T-cell (primary cell): ENCODE measurements at places on chromosomes 3 and 15.
A peak's percentile ranks its signal among the peaks of the same experiment; 100 is the strongest.

- DNase-seq: no peak
Observed at GRCh38 chr3:149375501-149376196, 1.8 kb downstream of the TM4SF1 start.

GRCh38 chr3:183475016-183475763, 46.8 kb upstream of the MCF2L2 start:
- DNase-seq: no peak

- no peak for DNase-seq
Observed at GRCh38 chr15:42121021-42121420, 26.7 kb upstream of the PLA2G4D start.

- no peak for DNase-seq
Observed at GRCh38 chr15:81113861-81114291, 20.2 kb upstream of the CFAP161 start.

GRCh38 chr3:17765819-17766472, 23.5 kb upstream of the TBC1D5 start:
- DNase-seq: no peak

GRCh38 chr3:114093596-114093995, 37.1 kb downstream of the QTRT2 start:
- DNase-seq: no peak

GRCh38 chr3:178324356-178324755, 211.9 kb upstream of the KCNMB2 start:
- no peak for DNase-seq

- no peak for DNase-seq
Observed at GRCh38 chr3:151169262-151169947, 33.6 kb downstream of the GPR171 start.

DNA sequence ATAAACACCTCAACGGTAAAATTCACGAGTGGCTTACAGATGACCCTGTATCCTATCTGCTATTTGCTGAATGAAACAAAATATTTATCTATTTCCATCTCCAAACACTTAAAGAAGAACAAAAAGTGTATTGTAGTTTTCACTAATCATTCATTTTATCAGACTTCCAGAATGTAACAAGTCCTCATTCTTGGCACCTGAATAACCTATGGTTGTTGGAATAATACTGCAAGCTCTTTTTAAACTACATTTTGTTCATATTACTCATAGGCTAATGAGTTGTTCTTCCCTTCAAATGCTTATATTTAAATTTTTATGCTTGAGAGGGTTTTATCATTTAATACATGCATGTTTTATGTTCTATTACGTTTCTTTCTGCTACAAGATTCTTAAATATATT, 1434.1 kb downstream of the SI start:
- no peak for DNase-seq

GRCh38 chr3:71951361-71951760, 166.4 kb upstream of the PROK2 start:
- DNase-seq: no peak

GRCh38 chr3:110887176-110887575, 184.4 kb upstream of the NECTIN3 start:
- DNase-seq: no peak

DNA sequence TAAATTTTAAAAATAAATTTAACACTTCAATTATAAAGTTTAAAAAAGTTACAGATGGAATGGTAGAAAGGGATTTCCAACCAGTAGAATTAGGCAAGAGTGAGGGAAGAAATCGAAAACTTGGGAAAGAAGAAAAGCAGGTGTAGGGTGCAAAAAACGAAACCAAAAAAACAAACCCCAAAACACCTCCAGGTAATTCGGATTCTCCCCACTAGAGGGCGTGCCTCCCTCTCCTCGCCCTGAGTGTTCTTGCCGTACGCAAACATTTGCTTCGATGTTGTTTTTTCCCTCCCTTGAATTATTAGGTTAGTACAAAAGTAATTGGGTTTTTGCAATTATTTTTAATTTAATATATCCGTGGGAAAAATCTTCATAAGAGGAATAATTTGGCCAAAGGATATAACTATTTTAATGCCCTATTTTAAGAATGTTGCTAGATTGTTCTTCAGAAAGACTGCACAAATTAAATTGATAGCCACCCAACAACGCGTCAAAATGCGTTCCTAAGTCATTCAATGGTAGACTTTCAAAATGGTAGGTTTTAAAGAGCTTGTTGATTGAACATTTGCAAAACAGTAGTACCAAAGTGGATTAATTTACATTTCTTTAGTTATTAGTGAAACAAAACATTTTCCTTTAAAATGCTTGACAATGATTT, 63.7 kb downstream of the SLC30A4 start:
- peak; percentile 65 for DNase-seq

GRCh38 chr3:141388395-141388794, 20.1 kb downstream of the ZBTB38 start:
- no peak for DNase-seq

DNA sequence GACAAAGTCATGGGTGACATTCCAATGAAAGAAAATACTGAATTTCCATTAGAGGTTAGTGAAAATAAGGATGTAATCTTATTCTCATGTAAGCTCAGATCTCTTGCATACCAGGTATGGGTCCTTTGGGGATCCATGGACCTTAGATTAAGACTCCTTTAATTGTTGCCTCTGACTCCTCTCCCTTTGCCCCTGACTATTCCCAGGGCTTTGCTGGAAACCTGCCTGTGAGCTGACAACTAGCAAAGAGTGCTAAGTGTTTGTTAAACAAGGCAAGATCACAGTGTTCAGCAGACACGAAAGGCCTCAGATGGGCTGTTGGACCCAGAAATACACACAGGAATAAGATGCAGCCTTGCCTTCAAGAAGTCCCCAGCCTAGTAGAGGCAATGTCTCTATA, 32.1 kb downstream of the ACKR2 start:
- no peak for DNase-seq

- no peak for DNase-seq
Observed at GRCh38 chr3:47404431-47404876, 23.6 kb downstream of the PTPN23 start.

DNA sequence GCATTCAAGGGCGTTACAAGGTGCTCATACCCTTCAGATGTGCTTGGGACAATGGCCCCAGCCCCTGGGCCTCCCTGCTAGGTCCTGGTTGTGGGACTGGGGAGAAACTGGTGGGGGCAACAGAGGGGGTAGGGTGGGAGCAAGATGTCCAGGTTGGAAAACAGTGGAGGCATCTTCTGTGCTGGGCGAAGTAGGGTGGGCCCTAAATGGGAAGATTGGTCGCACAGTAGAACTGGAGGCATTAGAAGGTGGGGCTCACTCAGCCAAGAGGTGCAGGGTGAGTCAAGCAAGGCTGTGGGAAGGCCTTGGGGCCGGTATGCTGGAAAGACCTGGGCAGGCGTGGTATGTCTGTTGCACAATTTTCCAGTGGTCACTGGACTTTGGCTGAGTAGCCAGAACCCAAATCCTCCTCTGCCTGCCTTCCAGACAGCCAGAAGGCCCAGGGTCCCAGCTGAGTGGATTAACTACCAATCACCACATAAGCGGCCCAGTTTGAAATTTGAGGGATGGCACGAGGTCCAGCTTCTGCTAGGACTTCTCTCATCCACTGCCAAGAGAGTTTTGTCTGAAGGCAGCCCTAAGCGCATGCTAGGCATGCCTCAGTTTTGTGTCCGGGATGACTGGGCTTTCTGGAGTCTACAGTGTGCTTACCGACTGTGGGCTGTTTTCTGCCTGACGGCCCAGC, 74.5 kb downstream of the LSM3 start:
- no peak for DNase-seq

DNA sequence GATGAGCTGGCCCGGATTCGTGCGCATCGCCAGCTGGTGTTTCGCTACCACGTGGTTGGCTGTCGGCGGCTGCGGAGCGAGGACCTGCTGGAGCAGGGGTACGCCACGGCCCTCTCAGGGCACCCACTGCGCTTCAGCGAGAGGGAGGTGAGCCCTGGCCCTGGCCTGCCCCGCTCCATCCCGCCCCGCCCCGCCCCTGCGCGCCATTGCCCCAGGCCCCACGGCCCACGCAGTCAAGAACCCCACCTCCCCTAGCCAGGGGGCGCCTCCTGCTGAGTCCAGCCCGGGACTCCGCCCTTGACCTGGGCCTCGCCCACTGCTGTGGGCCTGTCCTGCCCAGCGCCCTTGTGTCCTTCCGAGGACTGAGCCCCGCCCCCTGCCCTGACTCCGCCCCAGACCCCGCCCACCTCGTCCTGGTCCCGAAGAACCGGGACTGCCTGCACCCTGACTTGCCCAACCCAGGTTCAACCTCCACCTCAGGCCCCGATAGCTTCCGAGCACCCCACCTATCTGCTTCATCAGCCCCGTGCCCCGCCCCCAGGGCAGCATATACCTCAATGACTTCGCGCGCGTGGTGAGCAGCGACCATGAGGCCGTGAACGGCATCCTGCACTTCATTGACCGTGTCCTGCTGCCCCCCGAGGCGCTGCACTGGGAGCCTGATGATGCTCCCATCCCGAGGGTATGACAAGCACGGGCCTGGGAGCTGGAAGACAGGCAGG, 14.8 kb downstream of the NT5DC2 start:
- no peak for DNase-seq

- DNase-seq: no peak
Observed at GRCh38 chr3:152280539-152280938, 11.8 kb downstream of the MBNL1 start.

DNA sequence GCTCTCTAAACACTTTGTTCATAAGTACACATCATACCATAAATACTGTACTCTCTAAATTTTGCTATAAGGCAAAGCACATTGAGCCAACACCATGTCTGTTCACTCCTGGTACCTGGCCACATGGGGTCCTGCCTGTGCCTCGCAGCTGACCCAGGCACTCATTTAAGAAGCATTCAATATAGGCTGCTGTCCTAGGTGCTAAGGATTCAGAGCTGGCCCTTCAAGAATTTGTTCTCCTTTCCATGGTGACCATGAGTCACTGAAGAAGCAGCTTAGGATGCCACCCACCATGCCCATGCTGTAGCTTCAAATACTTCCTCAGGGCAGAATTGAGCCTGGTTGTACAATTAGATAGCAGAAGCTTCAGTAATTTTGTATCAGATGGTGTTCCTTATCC, 119.2 kb upstream of the ZBED2 start:
- DNase-seq: no peak

- no peak for DNase-seq
Observed at GRCh38 chr3:164007765-164008164, 1070.5 kb downstream of the SI start.

DNA sequence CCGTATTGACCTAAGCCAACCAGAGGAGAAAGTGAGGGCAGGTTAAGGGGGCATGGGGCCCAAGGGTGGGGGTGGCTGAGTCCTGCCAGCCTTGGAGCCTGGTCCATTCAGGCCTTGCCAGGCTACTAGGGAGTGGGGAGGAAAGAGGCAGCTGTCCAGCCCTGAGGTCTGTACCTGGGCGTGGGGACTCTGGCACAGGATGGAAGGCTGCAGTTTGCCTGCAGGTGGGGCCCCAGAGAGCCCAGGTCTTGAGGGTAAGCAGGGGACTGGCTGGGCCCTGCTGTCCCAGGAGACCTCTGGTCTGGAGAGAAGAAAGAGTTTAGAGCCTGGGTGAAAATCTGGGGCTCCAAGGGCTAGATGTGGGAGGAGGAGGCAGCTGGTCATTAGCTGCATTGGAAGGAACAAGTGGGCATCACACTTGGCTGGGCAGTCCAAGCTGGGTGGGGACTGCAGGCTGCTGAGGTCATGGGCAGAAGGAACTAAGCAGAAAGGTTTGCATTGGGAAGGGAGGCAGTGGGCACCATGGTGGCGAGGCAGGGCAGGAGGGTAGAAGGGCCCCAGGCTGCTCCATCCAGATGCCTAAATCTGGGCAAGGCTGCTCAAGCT, 108.4 kb downstream of the OXNAD1 start:
- no peak for DNase-seq

DNA sequence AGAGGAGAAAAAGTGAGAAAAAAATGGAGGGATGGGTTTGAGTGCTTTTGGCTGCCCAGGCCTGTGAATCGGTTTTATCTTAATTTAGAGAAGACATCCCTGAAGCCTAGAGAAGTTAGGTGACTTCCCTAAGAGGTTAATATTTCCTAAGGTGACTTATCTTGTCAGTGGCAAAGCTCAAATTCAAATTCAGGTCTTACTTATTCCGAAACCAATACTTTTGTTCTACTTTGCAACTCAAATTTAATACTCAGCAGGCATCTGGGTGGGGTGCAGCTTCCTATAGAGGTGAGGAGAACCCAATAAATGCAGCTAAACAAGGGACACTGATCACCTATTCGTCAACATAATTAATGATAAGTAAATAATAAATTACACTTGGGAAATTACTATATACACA, 54.9 kb upstream of the MYRIP start:
- DNase-seq: no peak

DNA sequence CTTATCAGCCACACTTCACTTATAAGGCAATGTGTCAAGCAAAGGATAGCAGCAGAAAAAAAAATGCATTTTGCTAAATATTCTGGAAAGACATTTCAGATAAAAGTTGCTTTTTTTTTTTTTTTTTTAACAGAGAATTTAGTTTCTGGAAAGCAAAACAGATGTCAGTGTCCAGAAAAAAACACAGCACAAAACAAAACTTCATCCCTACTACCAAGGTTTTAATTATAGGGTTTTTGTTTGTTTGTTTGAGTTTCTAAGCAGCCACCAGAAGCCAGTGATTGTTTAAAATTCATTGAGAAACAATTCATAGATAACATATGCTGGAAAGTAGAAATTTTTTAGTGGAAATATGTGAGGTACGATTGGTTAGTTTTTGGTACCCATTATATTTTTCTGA, 1202.7 kb downstream of the OTOL1 start:
- DNase-seq: no peak

- DNase-seq: no peak
Observed at GRCh38 chr3:121800906-121801305, 34.0 kb downstream of the IQCB1 start.

- no peak for DNase-seq
Observed at GRCh38 chr3:133475245-133476010, 75.6 kb downstream of the BFSP2 start.

DNA sequence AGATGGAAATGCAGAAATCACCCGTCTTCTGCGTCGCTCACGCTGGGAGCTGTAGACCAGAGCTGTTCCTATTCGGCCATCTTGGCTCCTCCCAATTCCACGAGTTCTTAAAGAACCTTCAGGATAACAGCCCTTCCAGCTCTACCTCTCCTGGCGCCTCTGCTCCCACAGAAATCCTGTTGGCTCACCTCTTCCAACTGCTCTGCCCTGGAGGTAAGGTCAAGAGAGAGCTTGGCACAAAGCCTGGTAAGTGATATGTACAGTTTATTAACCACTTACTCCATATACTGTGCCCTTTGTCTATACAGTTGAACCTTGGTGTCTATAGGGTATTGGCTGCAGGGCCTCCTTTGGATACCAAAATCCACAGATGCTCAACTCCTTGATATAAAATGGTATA, 17.8 kb upstream of the FGF12 start:
- DNase-seq: no peak

DNA sequence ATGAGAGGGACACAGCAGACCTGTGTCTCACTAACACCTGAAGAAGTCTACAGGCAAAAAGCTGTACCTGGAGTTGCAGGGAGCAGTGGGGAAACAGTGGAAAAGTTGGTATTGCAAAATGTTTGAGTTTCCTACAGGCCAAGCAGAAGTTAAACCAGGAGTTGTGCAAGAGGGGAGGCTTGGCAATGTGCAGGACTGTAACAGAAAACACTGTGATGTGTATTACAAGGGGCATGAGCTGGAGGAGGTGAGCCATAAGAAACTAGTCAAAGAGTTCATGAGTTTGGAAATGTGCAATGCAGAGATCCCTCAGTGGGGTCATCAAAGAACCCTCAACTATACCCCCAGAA, 47.1 kb upstream of the SERPINI2 start:
- DNase-seq: no peak
